Activated CD8-positive, alpha-beta memory T cell treated with anti-CD3 and anti-CD28 coated beads for 1 hour (primary cell): ENCODE measurements at places on chromosomes 7 and 10.

- no peak for DNase-seq
Observed at GRCh38 chr7:124022551-124022950, 10.3 kb downstream of the TMEM229A start.

DNA sequence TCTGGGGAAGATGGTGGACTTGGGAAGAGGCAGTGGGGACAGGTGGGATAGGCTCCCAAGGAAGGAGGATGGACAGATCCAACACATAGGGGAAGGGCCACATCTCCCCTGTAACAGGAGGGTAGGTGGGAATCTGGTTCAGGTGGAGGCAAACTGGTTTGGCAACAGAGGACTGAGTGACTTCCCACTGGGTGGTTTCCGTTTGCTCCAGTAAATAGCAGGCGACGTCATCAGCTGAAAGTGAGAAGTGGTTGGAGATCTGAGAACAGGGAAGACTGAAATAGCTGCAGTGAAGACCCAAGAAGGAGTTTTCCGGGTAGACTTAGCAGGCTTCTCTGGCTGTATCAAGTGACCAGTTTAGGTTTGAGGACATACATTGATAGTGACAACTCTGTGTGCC, 504.4 kb downstream of the GALNT17 start:
- DNase-seq, result no peak

DNA sequence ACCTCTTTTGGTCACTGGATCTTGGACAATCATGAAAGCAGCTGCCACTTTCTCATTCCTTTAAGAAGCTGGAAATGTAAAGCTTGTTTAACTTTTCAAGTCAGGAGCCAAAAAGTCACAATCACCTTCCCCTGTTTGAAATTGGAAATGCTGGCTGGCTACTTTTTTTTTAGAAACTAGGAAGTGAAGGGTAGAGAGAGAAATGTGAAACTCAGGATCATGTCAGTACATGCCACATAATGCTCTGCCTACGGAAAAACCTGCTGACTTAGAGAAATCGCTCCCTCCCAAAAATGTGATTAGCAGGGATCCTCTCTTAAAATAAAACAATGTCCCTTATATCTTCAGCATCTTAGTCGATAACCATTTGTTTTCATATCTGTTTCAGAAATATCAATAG, 188.4 kb upstream of the C7orf33 start:
- no peak for DNase-seq

GRCh38 chr10:69007260-69007659, 18.7 kb downstream of the KIFBP start:
- DNase-seq, result no peak

DNA sequence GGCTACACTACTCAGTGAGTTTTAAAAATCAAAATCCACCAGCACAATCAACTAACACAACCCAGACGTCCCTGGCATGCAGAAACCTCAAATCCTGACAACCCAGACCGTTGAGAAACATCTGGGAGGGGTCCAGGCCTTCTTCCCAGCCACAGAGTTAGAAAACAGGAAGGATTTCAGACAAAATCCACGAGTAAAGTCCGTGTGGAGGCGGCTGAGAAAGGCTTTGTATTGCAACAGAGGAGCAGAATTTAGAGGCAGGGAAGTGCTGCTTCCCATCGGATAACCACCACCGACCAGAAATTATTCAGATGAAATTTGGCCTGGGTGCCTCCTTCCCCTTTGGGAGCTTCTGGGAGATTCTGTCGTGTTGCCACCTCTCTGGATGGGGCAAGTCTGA, 61.5 kb downstream of the TNS3 start:
- DNase-seq, result no peak

DNA sequence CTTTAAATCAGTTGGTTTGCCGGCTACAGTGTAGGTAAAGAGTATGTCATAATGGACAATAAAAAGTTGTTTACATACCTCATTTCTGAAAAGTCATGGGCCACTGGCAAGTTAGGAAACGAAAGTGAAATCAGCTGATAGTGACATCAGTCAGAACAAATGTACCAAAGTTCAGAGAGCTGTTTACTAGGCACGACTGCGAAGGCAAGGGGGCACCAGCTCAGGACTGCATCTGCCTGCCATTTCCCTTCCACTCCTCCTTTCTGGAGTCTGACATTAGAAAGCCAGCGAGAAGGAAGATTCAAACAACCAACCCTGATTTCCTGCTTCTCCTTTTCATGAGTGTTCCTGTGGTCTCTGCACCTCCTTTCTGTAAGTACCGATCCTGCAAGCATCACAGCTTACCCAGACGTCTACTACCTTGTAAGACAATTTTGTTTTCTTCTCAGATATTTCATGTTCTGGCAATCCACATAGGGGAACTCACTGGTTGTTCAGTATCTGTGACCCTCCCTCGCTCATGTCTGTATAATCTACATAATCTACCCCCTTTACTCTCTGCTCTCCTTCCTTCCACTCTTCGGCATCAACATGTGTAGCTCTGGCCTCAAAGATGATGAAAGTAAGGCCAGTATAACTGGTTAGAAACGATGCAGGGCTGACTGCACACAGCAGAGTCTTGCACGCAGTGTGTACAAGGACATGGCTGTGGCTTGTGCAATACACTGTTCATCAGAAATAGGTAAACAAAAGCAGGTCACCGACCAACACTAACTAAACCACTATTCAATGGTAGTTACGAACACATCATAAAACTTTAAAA, at the start of gene TMEM140:
Gene TMEM140, plus strand, starts transcription at position 174 of the 823 bp plus-strand sequence. CDS start 16,370 bp downstream, outside the sequence.
- DNase-seq, result peak; percentile 25

DNA sequence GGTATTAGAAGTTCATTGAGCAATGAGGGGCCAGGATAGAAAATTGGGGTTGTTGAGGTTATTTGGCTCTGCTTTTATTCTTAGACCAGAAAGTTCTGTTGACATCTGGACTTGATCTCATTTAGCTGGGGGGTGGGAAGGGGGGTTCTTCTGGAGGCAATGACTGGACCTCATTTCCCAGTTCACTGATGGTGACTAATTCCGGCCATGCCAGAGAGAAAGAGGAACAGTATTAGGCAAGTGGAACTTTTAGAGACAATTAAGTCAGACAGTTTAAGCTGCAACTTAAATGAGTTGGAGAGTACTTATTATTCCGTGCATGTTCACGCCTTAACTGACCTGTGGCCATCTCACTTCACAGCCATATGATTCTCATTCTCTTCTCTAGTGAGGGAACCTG, 512.5 kb downstream of the REEP3 start:
- DNase-seq, result no peak

DNA sequence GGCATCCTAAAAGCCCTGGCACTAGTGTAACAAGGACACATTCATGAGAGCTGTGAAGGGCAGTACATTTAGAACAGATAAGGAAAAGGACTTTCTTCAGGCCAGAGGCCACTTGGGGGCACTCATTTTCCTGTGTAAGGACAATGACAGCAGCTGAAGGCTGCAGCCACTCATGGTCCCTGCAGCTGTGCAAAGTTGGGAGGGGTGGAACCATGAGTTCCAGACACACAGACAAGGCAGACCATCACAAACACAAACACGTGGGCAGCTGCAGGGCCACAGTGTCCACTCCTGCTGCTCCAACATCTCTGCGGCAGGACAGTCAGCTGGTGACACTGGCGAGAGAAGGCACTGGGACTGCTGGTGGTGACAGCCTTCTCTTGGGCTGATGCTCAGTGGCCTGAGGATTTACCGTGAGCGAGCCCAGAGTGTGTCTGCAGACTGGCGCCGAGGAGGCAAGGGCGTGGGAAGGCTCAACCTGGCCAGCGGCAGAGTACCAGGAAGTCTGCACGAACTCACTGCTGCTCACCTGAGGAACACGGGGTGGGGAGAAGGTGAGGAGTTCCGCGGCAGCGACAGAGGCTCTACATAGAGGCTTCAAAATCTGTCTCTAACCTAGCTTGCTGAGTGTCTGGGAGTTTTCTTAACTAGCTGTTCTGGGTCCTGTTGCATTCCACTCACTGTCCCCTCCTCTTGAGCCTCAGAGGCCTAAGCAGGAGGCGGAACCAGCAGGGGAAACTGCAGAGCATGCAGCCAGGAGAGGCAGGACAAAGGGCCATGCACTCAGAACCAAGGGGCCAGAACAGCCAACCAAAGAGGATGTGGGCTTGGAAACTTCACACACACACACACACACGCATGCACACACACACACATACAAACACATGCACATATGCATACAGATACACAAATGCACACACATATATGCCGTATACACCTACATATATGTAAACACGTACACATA, 76.5 kb upstream of the DDC start:
- DNase-seq, result no peak

DNA sequence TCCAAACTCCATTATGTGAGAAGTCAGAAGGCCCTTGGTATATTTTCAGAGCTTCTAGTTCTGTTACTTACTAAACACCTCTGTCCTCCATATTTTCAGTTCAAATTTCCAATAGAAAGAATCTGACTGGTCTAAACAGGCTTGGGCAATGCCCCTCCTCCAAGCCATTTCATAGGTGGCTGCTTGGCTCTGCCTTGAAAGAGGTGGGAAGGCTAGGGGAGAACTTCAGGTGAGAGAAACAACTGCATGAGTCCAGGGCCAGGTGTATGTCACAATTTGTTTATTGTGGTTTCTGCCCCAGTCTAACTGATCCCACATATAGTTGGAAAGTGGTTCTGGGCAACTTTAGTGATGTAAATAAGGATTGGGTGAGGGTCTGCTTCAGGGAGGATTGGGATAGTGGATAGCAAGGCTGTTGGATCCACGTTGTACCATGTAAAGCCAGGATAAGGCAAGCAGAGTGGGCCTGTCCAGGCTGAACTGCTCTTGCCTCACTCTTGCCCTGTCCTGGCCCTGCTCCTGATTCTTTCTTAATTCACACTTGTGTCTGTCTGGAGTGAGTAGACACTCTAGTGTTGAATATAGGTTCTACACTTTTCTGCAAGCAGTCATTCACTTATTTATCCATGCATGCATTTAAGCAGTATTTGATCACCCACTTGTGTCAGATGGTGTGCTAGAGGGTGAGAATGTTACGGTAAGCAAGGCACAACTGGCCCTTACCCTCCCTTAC, 67.5 kb upstream of the COMTD1 start:
- no peak for DNase-seq

DNA sequence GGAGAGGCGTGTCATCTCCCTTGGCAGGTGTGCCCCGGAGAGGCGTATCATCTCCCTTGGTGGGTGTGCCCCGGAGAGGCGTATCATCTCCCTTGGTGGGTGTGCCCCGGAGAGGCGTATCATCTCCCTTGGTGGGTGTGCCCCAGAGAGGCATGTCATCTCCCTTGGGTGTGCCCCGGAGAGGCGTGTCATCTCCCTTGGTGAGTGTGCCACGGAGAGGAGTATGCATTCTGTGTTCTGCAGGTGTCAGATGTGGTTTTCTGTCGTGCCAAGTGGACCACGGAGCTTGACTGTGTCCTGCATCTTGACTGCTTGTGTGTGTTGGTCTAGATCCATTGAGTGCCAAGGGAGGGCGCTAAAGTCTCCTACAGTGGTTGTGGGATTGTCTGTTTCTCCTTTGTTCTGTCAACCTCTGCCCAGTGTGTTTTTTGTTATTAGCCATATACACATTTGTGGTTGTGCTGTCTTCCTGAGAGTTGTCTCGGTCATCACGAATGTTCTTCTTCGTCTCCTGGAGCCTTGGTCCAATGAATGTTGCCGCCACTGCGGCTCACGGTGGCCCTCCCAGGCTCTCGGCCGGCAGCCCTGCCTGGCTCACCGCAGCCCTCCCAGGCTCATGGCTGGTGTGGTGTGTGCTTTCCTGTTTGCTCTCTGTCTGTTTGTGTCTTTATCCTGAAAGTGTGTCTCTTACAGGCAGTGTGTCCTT, 96.8 kb downstream of the INPP5A start:
- DNase-seq, result no peak

DNA sequence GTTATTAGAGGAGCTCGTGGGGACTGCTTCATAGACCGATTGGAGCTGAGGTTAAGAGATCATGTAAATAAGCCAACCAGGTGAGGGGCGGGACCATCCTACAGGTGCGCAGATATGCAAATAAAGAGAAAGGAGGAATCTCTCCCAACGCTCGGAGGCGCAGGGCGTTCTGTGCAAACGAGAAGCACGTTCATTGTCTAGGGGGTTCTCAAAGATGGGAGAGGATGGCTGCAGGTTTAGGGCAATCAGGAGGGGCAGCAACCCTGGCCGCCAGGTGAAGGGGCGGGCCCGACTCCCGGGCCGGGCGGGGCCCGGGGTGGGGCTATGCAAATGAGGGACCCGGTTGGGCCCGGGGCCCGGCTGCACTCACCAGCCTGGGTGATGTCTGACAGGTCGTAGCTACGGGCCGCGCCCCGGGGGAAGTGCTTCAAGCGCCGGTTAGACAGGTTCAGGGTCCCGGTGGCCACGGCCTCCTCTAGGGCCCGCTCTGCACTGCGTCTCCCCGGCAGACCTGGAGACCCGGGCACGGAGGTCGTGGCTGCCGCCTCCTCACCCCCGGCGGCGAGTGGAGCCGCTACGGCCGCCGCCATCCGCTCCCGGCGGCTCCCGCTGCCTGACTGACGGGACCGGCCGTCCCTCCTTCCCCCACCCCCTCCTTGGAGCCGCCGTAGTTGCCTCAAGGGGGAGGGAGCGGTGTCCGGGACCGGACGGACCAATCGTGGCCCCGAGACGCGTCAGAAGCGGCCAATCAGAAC, at the start of gene LRCH4:
Gene LRCH4, minus strand, starts transcription at position 619 of the 755 bp plus-strand sequence. Its CDS starts 29 bp downstream, at position 590.
- DNase-seq, result no peak

DNA sequence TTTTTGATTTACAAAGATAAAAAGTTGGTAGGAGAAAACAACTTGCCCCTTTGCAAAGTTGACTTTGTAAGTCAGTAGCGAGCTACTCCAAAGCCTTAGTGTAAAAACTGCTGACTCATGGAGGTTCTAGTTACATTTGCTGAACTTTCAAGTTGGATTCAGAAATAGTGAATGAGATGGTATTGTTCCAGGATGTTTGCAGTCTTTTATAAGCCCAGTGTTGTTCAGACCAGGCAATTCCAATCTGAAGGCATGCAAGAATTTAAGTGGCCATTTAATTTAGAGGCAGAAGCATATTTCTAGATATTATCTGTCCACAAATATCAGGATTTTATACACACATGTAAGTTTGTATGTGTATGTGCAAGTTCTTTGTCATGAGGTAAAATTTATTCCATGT, 21.6 kb downstream of the TES start:
- no peak for DNase-seq

DNA sequence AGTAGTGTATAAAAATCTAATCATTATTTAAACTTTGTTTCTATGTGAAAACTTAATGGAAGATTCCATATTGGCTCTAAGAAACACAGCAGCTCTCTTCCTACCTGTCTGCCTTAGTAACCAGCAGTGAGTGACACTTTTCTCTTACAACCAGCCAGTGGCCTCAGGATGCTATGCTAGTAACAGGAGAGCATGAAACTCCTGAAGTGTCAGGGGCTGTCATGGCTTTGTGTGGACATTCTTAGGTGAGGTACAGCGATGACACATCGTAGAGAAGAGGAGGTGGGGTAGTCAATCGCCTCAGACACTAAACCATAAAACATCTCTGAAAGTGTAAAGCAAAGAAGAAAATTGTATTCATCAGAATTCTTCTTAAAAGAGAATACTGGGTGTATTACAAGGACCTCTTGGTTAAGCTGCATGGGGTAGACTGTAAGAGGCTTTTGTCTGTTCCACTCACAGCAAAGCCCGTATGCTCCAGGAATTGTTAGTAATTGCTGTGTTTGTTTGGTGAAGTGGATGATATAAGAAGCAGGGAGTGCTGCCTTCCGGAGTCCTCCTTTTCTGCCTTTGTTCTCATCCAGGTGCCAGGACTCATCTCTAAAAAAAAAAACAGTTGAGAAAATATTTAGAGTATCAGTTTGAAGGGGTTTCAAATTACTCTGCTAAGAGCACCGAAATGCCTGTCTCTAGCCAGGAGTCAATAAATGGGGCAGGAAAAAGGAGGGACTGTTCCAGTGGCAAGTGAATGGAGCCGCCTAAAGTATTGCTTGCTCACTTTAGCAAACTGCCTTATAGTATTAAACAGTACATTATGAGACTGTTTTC, 518.8 kb downstream of the CNTNAP2 start:
- DNase-seq, result no peak
